ENCODE measurements at places on chromosomes 16 and 17.

- DNase-seq = no peak
Observed at GRCh38 chr16:2471653-2472487, 773 bp downstream of the NTN3 start.

GRCh38 chr17:49210158-49211029 is at the start of the genes ABI3 and GNGT2:
Gene ABI3, plus strand, starts transcription at chr17:49210707. Its CDS starts 18 bp downstream, at chr17:49210725.
Gene GNGT2, minus strand, starts transcription at chr17:49210574. Its CDS starts 3,152 bp downstream, at chr17:49207422.
- DNase-seq = no peak

DNA sequence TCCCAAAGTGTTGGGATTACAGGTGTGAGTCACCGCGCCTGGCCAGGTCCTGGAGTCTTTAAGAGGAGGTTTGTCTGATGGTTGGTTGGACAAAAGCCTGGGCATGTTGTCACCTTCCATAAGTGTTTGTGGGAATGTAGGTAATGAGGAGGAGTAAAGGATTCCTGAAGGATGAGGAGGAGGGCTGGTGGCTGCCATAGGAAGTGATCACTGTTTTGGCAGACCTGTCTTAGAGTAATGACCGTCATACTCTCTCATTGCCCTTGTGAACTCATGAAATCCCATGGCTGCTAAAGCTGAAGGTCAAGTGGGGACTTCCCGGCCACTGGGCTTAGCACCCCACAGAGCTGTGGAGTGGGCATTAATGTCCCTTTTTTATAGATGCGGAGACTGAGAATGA is 40.5 kb downstream of the TENT4B start:
- no peak for DNase-seq

DNA sequence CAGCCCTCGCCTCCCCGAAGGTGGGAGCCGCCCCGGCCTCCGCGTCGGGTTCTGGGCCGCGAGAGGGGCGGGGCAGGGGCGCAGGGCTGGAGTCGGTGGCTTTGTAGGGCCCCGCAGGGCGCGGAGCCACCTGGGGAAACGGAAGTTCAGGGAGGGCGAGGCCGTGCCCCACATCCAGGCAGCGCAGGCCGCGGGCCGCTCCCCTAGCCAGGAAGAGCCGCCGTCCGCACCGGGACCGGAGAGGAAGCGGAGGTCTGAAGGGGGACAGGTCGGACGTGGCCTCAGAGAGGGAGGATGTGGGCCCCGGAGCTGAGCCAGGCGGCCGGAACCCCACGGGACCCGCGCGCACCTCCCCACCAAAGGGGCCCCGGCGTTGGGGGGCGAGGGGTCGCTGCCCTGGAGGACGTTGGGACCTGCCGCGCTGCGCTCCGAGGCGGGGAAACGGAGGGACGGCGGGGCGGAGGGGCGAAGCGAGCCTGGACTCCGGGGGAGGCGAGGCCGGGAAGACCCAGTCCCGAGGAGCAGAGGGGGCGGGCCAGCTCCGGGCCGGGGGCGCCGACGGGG is 482 bp upstream of the SLC16A3 start:
- no peak for DNase-seq

DNA sequence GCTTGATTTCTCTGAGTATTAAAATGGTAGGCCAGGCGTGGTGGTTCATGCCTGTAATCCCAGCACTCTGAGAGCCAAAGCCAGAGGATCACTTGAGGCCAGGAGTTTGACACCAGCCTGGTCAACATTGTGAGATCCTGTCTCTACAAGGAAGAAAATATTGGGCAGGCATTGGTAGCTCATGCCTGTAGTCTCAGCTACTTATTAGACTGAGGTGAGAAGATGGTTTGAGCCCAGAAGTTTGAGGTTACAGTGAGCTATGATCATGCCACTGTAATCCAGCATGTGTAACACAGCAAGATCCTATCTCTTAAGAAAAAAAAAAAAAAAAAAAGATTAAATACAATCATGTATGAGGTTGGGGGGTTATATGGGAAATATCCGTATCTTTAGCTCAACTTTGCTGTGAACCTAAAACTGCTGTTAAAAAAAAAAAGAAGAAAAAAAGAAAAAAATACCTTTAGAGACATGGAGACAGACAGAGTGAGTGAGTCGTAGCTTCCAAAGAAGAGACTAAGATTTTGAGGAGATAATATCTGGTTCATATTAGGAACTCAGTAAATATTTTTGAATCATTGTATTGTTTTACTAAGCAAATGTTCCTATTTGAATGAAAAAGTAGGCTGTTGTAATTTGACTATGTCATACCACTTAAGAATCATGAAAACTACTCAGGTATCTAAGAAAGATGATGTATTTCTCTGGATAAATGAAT is 325.7 kb upstream of the TBX2 start:
- DNase-seq = no peak

GRCh38 chr17:27457731-27458523 is 1.7 kb downstream of the KSR1 start:
- no peak for DNase-seq

GRCh38 chr17:64459284-64459747 is 10.4 kb downstream of the MILR1 start:
- DNase-seq = no peak
